ENCODE measurements at places on chromosomes 2 and 18.

DNA sequence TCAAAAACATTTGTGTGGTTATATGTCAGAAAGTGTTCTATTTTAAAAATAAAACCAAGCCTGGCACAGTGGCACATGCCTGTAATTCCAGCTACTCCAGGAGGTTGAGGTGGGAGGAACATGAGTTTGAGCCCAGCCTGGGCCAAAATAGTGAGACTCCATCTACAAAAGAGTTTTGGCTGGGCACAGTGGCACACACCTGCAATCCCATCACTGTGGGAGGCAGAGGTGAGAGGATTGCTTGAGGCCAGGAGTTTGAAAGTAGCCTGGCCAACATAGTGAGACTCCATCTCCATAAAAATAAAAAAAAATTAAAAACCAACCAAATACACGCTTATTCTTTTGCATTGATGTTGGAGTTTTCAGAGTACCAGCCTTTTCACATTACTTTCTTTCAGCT lies 9.6 kb downstream of the ANKRD12 start:
- no peak for DNase-seq

DNA sequence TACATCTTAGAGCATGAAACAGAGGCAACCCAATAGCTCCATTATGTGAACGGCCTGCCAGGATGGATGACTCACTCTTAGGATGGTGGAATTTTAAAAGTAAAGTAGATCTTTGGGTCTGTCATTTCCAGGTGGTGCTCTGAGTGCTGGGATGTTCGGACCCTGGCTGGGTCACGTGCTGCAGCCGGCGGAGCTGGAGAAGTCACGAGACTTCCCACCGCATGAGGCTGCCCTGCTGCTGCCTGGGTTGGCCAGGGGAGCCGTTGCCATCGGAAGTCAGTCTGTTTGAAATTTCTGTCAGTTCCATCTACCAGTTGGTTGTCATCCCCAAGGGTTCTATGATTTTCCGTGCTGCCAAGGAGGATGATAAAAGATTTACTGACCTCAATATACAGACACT lies 93.3 kb upstream of the ALKAL2 start:
- DNase-seq: peak; percentile 16

DNA sequence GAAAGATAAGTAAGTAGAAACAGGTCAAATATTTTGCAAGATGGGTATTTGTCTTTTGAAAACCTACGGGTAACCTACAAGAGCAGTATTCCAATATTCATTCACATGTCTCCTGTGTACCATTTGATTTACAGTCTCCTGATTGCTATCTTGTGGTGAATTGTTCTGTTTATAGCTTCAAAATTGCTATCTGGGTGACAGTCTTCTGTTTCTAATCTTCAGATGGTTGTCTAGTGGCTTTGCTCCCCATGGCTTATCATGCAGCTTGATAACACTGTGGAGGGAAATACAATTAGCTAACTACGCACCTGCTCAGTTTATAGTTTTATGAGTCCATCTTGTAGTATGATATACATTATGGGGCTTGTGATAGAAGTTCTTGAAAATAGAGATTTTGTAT lies 816.8 kb downstream of the CPS1 start:
- no peak for DNase-seq

DNA sequence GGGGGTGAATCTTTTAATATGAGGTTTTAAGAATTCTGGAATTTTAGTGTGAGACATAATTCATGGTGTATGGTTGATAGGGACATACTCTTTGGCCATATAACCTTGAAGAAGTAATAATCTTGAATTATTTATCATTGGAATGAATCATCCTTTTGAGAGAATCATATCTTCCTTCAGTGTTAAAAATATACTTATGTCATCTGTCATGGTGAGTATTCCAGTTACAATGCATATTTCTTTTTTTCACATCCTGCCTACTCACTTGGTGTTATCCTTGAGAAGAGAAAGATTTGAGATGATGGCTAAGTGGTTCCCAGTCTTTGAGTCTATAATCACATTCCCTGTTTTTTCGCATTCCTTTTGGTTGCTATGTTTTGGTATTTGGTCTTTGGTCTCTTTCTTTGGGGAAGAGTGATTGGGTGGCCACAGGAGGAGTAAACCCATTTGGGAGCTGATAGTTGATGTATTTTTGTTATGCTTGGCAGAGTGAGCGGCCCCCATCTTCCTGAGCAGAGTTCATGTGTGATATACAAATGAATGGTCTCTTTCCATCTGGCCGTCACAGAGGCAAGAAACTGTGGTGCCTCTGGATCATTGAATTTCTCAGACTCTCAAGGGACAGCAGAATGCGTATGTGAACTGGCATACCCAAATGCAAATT lies 21.6 kb downstream of the ASAP2 start:
- DNase-seq: no peak

DNA sequence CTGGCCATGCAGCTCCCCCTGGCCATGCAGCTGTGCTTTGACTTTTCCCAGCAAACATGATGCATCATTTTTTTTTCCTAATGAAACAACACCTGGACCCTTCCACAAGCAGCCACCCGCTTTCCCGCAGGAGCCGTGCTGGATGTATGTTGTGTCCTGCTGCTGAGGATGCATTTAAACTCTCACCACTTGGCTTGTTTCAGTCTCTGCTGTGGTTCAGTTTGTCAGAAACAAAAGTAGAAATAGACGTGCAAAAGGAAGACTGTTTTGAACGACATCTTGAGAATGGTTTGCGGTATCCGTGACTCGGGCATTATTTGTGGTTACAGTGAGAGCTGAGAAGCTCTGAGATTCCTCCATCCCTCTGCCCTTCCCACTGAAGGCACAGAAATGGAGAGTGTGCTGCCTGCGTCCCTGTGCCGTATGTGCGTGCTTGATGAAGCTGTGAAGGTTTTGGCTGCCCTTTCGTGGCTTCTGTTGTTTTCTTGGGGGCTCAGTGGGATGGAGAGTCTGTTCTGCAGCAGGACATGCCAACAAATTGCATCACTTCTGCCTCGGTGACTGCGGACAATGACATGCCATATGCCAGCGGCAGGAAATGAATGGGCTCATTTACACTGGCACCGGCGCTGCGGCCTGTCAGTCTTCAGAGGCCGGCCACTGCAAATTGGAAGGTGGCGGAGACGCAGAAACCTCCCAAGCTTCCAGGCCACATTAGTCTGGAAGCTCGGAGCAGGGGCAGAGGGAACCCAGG lies 417.7 kb upstream of the SALL3 start:
- no peak for DNase-seq

GRCh38 chr18:55405893-55406406 lies 182.0 kb downstream of the TCF4 start:
- DNase-seq: peak; percentile 41

DNA sequence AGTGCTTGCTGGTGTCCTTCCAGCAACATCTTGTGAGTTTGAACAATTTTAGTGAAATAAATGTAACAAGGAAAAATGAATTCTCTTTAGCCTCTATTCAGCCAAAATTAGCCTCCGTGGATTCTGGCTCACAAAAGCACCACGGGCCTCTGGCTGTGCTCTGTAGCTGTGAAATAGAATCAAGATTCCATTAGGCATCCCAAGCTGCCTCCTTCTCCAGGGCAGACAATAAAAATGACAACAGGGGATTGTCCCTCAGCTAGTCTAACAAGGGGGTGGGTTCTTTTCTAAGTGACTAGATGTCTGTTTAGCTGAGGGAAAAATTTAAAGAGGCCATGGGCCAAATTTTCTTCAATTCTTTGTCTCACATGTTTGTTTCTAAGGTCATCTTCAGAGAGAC lies 254.7 kb upstream of the FIGN start:
- DNase-seq: no peak

- no peak for DNase-seq
Observed at GRCh38 chr2:24107-24506, 22.2 kb downstream of the FAM110C start.

- peak; percentile 2 for DNase-seq
Observed at GRCh38 chr18:64765908-64766307, 617.0 kb upstream of the LINC00305 start.

DNA sequence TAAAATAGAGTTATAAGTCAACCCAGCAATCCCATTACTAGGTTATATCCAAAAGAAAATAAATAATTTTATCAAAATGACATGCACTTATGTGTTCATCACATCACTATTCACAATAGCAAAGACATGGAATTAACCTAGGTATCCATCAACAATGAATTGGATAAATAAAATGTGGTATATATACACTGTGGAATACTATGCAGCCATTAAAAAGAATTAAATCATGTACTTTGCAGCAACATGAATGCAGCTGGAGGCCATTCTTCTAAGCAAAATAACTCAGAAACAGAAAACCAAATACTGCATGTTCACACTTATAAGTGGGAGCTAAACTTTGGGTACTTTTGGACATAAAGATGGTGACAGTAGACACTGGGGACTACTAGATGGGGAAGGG lies 626.0 kb downstream of the ADCYAP1 start:
- DNase-seq: no peak

- no peak for DNase-seq
Observed at GRCh38 chr2:210337159-210337558, 22.2 kb upstream of the MYL1 start.

- no peak for DNase-seq
Observed at GRCh38 chr2:61967262-61967661, 61.8 kb downstream of the COMMD1 start.

GRCh38 chr2:207593277-207593676 lies 31.9 kb downstream of the METTL21A start:
- no peak for DNase-seq

DNA sequence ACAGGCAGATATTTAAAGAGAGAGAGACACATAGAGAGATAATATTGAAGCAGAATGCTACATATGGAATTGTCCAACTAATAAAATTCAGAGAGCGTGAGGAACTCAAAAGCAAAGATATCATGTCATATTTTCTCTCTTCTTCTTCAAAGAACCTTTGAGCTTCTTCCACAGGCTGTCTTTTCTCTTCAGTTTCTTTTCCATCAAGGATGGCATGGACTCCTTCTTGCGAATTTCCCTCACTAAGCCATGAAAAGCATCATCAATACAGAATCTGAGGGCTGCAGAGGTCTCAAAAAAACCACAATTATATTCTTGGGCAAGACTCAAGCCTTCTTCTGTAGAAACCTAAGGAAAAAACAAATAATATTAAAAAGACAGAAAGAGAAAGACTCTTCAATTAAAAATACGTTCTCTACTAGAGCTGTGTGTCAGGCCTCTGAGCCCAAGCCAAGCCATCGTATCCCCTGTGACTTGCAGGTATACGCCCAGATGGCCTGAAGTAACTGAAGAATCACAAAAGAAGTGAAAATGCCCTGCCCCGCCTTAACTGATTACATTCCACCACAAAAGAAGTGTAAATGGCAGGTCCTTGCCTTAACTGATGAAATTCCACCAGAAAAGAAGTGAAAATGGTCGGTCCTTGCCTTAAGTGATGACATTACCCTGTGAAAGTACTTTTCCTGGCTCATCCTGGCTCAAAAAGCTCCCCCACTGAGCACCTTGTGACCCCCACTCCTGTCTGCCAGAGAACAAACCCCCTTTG lies 371.9 kb downstream of the RIT2 start:
- DNase-seq: no peak

DNA sequence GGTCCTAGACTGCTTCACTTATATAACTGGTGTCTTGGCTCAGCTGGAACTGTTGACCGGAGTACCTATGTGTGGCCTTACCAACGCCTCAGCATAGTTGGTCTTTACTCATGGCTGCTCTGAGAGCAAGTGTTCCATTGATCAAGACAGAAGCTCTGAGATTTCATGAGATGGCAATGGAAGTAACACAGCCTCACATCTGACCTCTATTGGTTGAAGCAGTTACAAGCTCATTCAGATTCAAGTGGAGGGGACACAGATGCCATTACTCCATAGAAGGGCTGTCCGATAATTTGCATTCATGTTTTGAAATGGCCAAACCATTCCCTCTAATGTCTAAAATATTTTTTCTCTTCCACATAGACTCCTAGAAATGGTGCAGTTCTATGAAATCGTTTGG lies 46.4 kb upstream of the STK39 start:
- DNase-seq: no peak

DNA sequence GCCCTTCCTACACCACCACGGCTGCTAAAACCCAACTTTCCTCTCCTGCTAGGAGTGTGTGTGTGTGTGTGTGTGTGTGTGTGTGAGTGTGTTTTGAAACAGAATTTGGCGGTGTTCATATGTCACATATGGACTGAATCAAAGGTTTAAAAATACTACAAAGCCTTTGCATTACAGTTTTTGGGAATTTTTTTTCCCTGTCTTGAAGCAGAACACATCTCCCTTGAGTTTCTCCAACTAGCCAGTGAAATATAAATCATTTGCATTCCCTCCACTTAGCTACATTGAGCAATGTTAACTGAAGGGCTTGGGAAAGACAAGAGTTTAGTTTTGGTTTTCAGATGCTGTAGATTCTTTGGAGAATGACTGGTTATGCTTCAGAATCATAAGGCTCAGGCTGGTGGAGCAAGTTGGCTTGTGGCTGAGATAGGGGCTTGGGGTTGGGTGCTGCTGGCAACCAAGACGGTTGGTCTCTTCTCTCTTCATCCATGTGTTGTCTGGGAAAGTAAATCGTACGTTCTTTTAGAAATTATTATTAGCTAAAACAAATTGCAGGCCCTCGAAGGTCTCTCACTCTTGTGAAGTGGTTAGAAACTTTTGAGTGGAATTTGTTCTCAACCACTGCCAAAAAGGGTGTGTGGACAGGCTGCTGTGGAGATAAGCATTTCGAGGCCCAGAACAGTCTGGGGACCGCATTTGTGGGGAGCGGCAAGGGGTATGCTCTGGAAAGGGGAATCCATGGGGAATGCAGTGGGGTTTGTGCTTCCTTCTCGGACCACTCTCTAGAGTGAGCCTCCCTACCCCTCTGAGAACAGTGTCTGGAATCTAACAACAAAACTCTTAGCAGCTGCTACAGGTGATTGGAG lies 1.4 kb downstream of the NRP2 start:
- DNase-seq: no peak

DNA sequence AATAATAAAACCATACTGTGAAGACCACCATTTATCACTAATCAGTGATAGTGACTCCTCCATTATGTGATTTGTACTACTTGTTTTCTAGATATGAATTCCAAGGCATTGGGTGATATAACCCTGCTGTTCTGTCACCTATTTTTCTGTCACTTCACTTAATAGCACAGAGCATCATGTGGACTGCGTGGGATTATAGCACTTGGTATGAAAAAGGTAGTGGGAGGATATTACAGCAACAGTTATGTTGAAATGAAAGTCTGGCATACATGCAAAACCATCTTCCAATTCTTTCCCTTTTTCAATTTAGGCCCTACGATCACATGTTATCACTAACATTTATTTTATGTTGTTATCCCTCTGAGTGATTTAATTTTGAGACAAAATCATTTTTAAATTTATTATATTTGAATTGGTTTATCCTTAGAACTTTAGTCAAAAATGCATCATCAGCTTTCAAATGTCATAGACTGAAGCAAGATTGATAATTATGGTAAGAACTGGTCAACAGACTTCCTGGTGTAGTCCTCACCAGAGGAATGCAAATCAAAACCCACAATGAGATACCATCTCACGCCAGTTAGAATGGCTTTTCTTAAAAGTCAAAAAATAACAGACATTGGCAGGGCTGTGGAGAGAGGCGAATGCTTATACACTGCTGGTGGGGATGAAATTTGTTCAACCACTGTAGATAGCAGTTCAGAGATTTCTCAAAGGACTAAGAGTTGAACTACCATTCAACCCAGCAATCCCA lies 242.6 kb downstream of the IKZF2 start:
- no peak for DNase-seq

GRCh38 chr2:224847961-224848850 lies 132.0 kb upstream of the CCDC195 start:
- DNase-seq: peak; percentile 43
